AG10803 (cell line): ENCODE measurements at places on chromosomes 16 and 17.

DNA sequence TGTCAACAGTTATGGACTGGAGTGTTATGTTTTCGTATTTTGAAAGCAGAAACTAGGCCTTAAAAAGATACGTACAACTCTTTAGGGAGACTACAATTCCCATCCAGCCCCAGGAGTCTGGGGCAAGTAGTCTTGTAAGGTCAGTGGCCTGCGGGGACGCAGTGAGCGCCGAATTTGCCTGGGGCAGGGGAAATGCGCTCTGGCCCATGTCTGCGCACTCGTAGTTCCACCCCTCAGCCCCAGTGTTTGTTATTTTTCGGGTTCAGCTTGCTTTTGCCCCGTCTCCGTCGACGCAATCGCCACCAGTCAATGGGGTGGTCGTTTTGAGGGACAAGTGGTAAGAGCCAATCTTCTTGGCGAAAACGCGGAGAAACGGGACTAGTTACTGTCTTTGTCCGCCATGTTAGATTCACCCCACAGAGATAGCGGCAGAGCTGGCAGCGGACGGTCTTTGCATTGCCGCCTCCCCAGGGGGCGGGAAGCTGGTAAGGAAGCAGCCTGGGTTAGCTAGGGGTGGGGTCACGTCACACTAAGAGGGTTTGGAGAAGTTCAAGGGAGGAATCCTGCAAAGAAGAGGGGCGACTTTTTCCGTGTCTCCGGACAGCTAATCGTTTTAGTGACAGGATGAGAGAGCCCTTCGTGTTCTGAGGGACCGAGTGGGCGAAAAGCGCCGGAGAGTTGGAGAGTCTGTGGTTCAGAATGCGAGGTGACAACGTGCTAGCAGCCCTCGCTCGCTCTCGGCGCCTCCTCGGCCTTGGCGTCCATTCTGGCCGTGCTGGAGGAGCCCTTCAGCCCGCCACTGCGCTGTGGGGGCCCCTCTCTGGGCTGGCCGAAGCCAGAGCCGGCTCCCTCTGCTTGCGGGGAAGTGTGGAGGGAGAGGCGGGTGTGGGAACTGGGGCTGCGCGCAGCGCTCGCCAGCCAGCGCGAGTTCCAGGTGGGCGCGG, 1.1 kb upstream of the BRCA1 start:
- no peak for DNase-seq

DNA sequence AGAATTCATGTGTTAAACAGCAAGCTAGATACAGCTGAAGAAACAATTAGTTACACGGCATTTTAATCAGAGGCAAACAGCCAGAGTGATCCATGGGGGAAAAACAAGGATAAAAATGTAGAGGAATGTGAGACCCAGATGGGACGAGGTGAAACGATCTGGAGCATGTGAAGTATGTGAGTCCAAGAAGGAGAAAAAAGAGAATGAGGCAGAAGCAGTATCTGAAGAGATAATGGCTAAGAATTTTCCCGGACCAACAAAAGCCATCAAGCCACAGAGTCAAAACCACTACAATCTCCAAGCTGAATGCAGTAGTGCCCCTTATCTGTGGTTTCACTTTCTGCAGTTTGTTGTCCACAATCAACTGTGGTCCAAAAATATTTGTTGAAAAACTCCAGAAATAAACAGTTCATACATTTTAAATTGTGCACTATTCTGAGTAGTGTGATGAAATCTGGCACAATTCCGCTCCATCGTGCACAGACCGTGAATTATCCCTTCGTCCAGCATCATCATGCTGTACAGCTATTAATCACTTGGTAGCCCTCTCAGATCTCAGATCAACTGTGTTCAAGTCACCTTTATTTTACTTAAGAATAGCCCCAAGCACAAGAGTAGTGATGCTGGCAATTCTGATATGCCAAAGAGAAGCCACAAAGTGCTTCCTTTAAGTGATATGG, 18.8 kb downstream of the MYH10 start:
- peak; percentile 76 for DNase-seq

- DNase-seq, result no peak
Observed at GRCh38 chr17:8089728-8090127, 2.2 kb upstream of the ALOX12B start.

GRCh38 chr16:75345711-75346110, 87.6 kb downstream of the CFDP1 start:
- DNase-seq, result no peak

GRCh38 chr17:82963104-82963950, 116.1 kb upstream of the METRNL start:
- peak; percentile 84 for DNase-seq

GRCh38 chr17:57629470-57629869, 115.6 kb downstream of the CCDC182 start:
- DNase-seq, result peak; percentile 11

GRCh38 chr16:64648282-64648681, 473.6 kb downstream of the CDH11 start:
- DNase-seq, result no peak

GRCh38 chr17:62601471-62601870, 26.0 kb upstream of the MRC2 start:
- peak; percentile 42 for DNase-seq

DNA sequence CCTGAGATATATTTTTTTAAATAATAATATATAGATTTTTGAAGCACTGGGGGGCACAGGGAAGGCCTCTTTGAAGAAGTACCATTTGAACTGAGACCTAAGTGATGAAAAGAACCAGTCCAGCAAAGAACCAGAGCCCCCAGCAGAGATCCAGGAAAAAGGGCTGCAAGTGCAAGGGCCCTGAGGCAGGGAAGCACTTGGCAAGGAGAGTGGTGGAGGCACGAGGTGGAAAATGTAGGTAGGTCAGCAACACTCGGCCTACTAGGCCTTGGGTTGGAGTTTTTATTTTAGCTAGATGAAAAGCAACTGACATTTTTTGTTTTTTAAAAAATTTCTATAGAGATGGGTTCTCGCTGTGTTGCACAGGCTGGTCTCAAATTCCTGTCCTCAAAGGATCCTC, 1.6 kb upstream of the CD19 start:
- no peak for DNase-seq

- DNase-seq, result no peak
Observed at GRCh38 chr17:67266496-67266895, 21.5 kb upstream of the HELZ start.

GRCh38 chr17:10842658-10843057, 4.8 kb upstream of the PIRT start:
- DNase-seq, result no peak

- DNase-seq, result peak; percentile 27
Observed at GRCh38 chr16:69794486-69794885, 32.4 kb downstream of the WWP2 start.

DNA sequence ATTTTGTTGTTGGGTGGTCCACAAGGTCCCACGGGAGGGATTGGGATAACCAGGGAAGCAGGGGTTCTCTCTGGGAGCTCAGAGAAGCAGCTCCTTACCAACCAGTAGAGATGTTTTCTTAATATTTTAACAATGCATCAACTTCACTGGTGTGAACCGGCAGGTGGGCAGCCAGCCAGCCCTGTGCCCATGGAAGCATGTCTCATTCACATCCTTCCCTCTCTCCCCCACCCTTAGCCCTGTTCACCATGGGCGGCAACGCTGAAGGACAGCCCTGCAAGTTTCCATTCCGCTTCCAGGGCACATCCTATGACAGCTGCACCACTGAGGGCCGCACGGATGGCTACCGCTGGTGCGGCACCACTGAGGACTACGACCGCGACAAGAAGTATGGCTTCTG, 9.3 kb downstream of the MMP2 start:
- peak; percentile 64 for DNase-seq

DNA sequence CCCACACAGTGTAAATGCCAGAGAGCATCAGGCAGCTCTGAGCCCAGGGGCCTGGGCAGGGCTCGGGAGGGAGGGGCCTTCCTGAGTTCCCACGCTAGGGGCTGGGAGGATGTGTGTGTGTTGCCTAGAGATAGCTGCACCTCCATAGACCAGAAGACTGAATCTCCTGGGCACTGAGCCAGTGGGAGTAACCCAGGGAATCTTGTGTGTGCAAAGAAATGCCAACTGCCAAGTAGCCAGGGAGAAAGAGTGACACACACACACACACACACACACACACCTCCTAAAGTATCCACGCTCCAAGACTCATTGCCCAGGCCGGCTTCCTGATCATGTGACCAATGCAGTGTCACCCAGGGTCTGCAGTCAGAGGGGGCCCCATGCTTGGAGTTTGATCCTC, 166.2 kb upstream of the RPL38 start:
- DNase-seq, result peak; percentile 6

DNA sequence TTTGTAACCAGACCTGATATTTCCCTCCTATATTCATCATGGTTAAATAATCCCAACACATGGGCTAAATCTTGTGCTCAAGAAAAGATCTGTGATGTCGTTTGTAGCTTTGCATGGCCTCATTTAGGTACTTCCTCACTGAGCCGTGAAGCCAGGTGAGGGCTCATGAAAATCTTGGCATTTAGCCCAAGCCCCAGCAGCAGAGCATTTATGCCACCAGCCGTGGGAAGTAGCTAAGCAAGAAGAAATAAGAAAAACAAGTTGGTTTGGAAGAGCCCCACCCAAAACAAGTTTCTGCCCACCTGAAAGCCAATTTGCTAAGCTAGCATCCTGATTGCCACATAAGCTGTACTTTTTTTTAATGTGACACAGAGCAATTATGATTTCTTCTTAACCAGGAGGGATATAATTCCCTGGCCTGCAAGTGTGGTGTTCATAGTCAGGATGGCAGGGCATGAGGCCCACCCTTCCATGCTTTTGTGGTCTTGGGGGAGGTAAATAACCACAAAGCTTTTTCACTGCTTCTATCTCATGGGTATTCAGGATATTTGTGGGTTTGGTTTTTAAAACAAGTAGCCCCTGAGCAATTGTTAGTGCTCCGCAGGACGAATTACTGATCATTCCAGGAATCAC, 10.5 kb downstream of the TMIGD1 start:
- DNase-seq, result no peak

DNA sequence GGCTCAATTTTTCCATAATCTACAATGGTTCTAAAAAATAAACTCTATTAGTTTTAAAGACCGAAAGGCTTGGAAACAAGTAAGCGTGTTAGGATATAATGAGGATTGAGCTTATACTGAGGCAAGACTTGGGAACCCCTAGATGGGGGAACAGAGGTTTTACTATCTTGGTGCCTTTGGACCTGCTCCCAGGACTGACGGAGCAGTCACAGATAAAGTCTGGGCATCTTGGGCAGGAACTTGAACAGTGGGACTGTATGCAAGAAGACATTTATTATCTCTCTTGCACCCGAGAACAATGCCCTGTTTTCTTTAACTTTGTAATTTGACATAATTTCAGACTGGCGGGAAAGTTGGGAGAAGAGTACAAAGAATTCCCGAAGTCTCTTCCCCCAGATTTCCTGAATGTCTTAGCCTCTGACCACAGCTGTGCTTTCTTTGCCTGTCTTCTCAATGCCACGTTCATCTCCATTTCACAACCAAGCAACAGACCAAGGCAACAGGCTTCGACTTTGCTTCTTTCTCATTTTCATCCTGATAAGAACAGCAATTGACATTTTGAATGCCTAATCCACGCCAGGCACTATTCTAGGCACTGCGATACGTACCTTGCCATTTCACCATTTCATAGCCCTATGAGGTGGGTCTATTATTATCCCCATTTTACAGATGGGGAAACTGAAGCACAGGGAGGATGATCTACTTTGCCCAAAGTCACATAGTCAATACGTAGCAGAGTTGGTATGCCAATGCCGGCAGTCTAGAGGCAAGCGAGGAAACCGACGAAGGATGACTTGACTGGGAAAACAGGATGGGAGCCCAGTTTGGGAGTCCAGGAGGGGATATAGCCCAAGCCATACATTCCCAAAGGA, 3.0 kb upstream of the IL4R start:
- no peak for DNase-seq

DNA sequence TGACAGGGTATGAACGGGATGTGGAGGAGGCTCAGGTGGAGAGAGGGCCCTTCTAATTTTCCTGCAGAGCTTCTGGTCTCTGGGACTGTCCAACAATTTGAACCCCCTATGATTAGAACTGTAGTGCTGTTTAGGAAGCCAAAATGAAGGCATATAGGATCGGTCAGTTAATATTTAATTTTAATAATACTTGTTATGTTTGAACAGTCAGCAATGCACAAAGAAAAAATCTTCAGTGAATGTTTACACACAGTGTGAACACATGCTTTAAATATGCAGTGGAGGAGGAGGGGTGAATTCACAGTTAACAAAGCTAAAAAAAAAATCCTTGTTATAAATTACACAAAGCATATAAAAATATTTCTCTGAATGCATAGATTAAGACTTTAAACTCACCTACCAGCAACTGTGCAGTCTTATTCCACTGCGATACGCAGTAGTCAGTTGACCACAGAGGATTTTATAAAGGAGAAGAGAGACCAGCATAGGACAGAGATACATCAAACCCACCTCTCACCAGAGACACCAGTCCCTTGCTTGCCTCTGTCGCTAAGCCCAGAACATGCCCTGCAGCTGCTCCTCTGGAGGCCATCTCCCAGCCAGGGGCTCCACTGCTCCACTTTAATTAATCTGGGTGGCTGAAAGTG, 14.6 kb downstream of the ANKRD40 start:
- DNase-seq, result peak; percentile 42

- DNase-seq, result no peak
Observed at GRCh38 chr16:88408561-88409142, 25.9 kb downstream of the ZNF469 start.

GRCh38 chr16:89244754-89245153, 27.3 kb downstream of the ZNF778 start:
- DNase-seq, result no peak

- peak; percentile 42 for DNase-seq
Observed at GRCh38 chr16:64455275-64455674, 666.6 kb downstream of the CDH11 start.

DNA sequence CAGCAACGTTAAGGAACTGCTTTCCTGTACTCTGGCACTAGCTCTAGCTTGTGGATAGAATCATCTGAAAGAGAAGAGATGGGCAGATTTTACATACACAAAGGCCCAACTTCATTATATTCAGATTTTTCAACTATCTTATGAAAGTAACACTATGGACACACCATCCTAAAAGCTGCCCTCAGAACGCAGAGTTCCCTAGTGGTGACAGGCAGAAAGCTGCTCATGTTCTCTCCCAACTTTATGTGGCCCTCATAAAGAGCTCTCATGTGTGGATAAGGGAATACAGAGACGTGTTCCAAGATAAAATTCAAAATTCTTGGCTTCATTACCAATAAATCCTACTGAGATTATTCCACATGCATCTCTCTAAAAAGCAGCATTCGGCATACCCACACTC, 1.5 kb downstream of the CFAP20 start:
- peak; percentile 15 for DNase-seq

DNA sequence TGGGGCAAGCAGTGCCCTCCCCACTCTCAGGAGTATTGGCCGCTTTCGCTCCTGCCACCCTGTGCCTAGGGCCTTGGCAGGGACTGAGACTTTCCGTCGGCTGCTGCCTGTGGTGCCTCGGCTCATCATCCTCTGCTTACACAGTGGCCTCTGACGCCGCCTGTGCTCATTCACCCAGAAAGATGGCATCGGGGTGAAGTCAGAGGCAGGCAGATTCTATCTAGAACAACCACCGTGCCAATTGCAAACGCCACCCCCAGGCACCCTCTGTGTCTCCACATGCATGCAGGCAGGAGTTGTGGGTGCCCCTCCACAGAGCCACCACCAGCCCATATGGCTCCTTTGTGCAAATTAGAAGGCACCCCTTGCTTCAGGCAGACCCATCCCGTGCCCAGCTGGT, 154.2 kb upstream of the GSE1 start:
- DNase-seq, result no peak
